ENCODE measurements at places on chromosomes 13 and 19.

GRCh38 chr19:51009061-51009891 lies 7.9 kb upstream of the KLK8 start:
- DNase-seq, result no peak

- DNase-seq, result no peak
Observed at GRCh38 chr13:108629181-108629752, at the start of gene MYO16. MYO16 (plus strand) TSS chr13:108629611; CDS start chr13:108629845, 234 bp downstream.

DNA sequence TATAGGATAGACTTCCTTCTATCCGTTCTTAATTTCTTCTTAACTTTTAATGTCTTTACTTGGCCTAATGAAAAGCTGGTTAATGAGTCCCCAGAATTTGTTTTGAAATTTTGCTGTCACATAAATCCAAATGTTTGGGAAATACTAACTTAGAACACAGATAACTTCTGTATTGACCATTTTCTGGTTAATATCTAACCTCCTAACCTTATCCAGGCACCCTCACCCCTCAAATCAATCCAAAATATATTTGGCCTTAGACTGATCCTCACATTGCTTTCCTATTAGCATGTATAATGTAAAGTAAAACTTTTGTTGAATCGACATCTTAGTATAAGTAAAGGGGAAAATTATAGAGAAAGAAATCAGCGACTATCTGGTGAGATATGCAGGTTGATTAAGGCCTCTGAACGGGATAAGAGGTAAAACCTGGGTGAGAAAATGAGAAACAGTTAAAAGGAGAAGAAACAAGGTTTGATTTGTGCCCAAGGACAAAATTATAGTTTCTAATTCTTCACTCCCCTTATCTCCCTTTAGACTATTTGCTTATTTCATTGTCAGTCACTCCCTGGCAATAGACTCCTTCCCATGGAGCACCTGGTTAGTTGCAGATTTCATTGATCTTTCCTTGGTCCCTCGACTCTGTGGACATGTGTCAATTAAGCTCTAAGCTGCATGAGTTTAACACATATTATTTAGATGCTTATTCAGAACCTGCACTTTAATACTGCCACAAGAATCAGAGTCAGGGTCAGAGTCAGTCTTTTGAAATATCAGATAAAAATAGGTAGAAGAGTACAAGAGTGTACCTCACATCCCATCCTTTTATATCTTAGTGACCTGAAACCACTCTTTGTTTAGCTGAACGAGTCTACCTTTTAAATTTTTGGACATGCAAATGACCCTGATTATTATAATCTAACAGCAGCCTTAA lies 119.2 kb upstream of the MLNR start:
- no peak for DNase-seq

DNA sequence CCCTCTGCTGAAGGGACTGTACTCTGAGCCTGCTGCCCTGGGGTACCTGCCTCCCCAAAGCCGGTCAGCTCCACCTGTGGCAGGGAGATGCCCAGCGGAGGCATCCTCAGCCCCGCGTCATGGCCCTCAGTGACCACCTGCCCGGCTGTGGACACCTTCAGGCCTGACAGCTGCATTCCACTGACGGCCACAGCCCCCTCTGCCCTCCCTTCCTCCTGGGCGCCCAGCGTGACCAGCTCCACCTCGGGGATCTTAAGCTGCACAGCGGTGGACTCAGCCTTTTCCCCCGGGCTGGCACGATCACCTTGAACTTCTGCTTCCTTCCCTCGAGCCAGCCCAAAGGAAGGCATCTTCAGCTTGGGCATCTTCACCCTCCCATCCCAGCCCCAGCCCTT lies 4.8 kb upstream of the HIPK4 start:
- DNase-seq, result no peak

GRCh38 chr13:38980750-38981078 lies 9.9 kb downstream of the STOML3 start:
- no peak for DNase-seq

DNA sequence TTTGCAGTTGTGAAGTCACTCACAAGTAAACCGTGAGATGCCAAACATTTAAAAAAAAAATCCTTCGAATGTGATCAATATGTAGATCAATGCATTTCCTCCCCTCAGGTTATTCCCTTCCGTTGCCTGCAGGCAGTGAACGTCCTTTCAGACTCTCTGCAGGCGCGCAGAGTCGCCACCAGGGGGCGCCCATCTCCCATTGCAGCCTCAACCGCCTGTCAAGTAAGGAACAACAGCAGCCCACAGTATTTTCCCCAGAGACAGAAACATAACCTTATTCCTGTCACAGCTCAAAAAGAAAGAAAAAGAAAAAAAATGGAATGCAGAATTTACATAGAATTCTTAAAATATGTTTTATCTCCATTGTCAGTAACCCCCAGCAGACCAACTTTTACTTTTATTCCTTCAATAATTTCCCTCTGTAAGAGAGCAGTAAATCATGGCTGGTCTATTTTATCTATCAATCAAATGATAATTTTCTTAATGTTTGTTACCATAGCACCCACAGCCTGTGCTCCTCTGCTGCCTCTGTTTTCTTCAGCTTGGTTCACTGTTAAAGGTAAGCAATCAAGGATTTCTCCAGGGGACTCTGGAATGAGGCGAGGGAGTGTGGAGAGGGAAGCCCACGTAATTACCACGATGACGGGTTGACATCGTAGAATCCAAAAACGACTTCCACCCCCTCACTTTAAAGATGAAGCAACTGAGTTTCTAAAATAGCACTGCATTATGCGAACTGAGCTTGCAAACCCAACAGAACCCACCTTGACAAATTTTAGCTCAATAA lies 637.6 kb upstream of the ARGLU1 start:
- DNase-seq, result peak; percentile 59

DNA sequence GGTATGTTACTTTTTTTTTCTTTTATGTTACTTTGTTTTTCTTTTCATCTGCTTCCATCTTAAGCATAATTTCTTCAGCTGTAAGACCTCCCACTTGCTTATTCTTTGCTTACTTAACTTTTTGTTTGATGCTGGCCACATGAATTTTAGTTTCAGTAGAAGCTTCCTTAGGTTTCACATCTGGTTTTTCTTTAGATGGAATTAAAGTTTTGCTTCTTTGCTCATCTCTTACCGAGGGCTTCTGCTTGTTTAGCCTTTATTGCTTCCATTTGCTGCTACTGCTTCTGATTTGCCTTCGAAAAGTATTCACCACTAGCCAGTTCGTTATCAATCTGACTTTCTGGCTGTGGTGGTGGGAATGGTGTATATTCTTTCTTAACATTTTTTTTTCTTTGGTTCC lies 90.9 kb downstream of the GJA3 start:
- no peak for DNase-seq

DNA sequence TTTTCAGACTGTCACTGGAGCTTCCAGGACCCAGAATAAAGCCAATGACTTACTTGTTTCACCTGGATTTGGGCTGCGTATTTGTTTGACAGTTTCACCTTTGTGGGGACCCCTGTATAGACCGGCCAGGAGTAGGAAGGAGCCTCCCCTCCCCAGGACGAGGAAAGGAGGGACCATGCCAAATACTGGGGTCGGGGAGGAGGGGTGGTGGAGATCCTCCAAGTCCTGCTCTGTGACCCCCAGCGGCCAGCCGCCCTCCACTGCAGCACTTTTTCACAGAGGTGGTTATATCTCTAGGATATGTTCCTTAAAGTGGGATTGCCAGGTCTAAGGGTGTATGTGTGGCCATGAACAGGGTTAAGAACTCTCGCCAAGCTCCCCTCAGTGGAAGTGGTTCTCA lies 25.7 kb upstream of the ZNF492 start:
- no peak for DNase-seq

DNA sequence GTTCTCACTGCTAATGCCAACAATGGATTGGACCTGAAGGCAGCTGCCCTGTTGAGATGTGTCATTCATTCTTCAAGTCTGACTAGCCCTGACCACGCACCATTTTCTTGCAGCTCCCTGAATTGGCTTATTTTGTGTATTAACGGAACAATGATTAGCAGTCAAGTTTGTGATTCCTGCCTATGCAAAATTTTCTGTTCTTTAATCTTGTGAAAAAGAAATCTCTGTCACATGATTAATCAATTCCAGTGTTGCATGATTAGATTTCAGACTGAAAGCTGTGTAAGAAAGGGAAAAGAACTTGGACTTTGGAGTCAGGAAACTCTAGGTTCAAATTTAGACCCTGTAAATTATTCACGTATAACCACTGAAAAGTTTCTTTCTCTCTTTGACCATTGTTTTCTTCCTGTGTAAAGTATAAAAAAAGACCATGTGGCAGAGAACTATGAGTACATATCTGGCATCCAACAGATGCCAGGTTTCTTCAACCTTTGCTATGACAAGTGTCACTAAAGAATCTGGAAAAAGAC lies 64.5 kb upstream of the SLC10A2 start:
- no peak for DNase-seq

GRCh38 chr19:15417699-15418098 lies 1.1 kb downstream of the AKAP8L start:
- no peak for DNase-seq

GRCh38 chr13:23699271-23699670 lies 129.1 kb downstream of the TNFRSF19 start:
- no peak for DNase-seq

- no peak for DNase-seq
Observed at GRCh38 chr19:29564574-29565005, 38.8 kb downstream of the VSTM2B start.

DNA sequence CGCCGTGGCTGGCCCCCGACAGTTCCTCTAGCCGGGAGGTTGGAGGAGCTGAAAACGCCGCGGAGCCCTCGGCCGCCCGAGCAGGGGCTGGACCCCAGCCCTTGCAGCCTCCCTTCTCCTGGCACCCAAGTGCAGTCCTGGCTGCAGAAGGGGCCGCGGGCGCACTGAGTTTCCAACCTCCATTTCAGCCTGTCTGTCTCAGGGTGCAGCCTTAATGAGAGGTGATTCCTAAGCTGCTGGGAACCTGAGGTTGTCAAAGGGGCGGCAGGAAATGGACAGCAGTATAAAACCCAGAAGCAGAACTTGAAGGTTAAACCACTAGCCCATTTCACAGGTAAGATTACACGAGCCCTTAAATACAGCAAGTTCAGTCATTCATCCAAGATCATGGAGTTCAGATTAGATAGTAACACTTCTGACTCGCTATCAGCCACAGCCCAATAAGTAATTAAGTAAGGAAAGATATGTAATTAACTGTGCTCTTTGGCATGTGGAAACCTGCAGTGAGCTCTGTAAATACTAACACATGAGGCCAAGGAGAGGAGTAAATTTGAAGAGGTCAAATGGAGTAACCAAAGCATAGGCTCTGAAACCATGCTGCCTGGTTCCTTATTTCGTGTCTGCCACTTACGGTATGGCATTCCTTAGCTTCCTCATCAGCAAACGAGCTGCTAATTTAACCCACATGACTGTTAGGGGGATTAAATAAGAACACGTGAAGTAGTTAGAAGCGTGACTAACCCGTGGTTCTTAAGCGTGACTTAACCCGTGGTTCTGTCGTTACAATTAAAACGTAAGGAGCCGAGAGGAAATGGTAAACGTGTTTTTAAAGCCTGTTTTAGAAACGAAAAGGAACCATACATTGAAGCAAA lies 686 bp downstream of the SETDB2 start:
- DNase-seq, result no peak

DNA sequence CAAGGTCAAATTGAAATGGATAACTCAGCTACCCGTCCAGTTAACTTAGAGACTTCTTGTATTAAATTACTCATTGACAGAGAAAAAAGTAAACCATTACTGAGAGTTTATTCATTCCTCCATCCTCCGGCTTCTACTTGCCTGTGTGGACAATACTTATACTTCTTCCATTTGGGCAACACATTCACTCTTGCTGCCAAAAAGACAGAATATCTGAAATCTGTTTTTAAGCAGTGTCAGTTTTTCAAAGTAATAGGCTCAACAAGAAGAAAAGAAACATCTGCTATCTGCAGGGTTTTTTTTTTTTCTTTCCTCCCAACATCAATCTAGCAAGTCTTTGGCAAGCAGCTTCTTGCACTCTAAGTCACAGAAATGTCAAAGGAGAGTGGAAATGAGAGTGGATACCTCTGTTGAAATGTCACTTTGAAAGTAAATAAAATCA lies 1142.8 kb downstream of the PCDH9 start:
- no peak for DNase-seq

DNA sequence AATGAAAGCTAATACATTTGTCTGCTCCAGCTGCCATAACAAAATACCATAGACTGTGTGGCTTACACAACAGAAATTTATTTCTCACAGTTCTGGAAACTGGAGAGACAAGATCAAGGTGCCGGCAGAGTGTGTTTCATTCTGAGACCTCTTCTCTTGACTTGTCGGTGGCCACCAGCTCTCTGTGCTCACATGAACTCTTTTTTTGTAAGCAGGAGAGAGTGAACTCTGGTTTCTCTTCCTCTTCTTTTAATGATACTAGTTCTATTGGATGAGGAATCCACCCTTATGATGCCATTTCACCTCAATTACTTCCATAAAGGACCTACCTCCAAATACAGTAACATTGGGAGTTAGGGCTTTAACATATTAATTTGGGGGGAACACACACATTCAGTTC lies 11.7 kb downstream of the KCTD12 start:
- DNase-seq, result no peak

Data from heart right ventricle (tissue), 16 donors.